ENCODE measurements at places on chromosomes 4 and X. TPM values are rescaled to one million over a fixed set of nuclear protein-coding genes. Genes with fewer than 3 reads are reported as not detected.

DNA sequence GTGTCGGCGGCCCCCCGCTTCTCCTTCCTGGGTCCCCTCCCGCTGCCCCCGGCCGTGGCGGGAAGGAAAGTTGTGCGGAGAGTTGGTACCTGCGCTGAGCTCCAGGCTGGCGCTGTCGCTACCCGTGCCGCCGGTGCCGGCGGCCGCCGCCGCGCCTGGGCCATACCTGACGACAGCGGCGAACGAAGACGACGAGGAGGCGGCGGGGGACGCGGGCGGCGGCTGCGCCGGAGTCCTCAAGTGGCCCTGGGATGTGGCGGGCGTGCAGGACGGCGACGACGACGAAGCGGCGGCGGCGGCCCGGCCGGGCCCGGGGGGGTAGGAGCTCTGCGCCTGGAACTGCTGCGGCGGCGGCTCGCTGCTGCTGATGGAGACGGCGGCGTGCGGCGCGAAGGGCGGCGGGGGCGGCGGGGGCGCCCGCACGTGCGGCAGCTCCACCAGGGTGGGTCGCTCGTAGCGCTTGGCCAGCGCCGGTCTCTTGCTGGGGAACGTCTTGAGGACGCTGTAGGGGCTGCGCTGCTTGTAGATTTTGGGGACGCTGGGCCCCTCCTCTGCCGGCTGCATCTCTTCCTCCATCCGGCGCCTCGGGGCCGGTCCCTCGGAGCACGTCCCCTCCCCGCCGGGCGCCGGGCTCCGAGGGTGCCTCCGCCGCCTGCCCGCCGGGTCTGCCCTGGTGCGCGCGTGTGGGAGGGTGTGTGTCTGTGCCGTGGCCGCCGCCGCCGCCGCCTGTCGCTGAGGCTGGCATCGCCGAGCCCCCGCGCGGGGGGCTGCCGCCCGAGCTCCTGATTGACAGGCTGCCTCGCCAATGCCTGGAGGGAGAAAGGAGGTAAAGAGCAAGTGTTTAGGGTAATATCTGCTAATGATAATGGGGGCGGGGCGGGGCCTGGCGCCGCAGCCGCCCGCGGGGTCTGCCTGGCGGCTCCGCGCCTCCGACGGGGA is 618 bp downstream of the BEND4 start:
- peak overlapping the region; percentile 82 for H3K4me3 ChIP-seq
- no peak overlapping the region for H3K27ac ChIP-seq
- DNase-seq, result peak; percentile 62
- H3K36me3 ChIP-seq, result peaks cover 4% of the 10 kb centered on the region

PNMA6F gene
- total RNA-seq, result not detected

DNA sequence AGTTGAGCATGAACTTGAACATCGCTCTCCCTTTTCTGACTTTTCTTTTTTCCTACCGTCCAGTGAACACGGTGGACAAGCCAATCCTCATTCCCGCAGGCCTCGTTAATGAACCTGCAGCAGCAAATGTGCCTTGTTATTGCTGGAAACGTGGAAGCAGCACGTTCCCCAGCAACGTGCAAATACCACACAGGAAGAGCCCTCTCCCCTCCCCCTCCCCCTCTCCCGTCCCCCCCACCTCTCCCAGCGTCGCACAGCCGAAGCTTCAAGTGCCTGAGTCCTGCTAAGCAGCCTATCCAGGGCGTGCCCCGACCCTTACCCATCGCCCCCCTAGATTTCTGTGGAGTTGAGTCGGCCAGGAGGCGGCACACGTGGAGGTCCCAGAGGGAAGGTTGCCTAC is 219.9 kb downstream of the BCOR start:
- no peak for DNase-seq
- peaks cover 7% of the 10 kb centered on the region for H3K36me3 ChIP-seq
- H3K27ac ChIP-seq, result no peak overlapping the region
- peaks cover 26% of the 10 kb centered on the region for H3K4me1 ChIP-seq
- no peak overlapping the region for H3K4me3 ChIP-seq
- no peaks in the 10 kb centered on the region for H3K27me3 ChIP-seq

GRCh38 chrX:32268207-32268606 is 943.1 kb downstream of the DMD start:
- no peak for DNase-seq
- no peak overlapping the region for H3K27ac ChIP-seq
- H3K36me3 ChIP-seq, result no peaks in the 10 kb centered on the region
- no peaks in the 10 kb centered on the region for H3K27me3 ChIP-seq
- no peaks in the 10 kb centered on the region for H3K4me1 ChIP-seq

- DNase-seq, result no peak
- H3K36me3 ChIP-seq, result no peaks in the 10 kb centered on the region
- H3K4me1 ChIP-seq, result no peaks in the 10 kb centered on the region
- H3K27ac ChIP-seq, result no peak overlapping the region
- H3K4me3 ChIP-seq, result no peak overlapping the region
Measured at GRCh38 chr4:6392407-6392806, 80.0 kb downstream of the PPP2R2C start.

DNA sequence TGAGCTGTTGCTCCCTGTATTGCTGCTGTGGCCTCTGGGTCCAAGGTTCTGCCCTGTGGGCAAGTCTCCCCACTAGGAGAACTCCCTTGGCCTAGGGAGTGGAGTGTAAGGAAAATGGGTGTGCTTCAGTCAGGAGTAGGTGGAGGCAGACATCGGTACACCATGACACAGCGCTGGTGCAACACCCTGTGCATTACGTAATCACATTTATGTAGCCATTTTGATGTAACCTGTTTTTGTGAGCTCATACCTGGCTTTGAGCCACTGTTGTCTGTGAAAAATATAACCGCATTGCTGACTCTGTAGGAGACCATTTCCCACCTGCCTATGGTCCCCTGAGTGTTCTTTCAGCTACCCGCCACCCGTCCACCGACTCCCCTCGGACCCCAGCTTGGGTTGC is 700.5 kb upstream of the AGA start:
- no peak overlapping the region for H3K4me3 ChIP-seq
- no peak for DNase-seq
- no peak overlapping the region for H3K27ac ChIP-seq
- no peaks in the 10 kb centered on the region for H3K36me3 ChIP-seq
- no peaks in the 10 kb centered on the region for H3K4me1 ChIP-seq

DNA sequence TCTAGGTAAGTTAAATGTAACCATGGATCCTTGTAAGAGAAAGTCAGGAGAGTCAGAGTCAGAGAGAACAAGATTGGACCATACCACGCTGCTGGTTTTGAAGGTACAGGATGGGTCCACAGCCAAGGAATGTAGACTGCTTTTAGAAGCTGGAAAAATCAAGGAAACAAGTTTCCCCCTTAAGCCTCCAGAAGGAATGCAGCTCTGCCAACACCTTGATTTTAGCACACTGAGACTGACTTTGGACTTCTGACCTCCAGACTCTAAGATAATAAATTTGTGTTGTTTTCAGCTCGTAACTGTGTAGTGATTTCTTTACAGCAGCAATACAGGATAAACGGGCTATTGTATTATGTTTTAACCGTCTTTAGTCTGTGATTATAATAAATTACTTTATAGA is 108.0 kb upstream of the USP38 start:
- no peak overlapping the region for H3K27ac ChIP-seq
- no peaks in the 10 kb centered on the region for H3K4me1 ChIP-seq
- no peaks in the 10 kb centered on the region for H3K36me3 ChIP-seq
- peaks cover 4% of the 10 kb centered on the region for H3K27me3 ChIP-seq

RASGEF1B gene
- total RNA-seq, result 4.5 TPM

Data from activated CD8-positive, alpha-beta memory T cell treated with anti-CD3 and anti-CD28 coated beads, Interleukin-2, amount 10 ng/mL, durations not matched to agents 7 days and 5 days (primary cell).